ENCODE measurements at places on chromosomes 7 and 10.

GRCh38 chr7:38374507-38374906, 101.1 kb upstream of the TARP start:
- DNase-seq: peak; percentile 58

DNA sequence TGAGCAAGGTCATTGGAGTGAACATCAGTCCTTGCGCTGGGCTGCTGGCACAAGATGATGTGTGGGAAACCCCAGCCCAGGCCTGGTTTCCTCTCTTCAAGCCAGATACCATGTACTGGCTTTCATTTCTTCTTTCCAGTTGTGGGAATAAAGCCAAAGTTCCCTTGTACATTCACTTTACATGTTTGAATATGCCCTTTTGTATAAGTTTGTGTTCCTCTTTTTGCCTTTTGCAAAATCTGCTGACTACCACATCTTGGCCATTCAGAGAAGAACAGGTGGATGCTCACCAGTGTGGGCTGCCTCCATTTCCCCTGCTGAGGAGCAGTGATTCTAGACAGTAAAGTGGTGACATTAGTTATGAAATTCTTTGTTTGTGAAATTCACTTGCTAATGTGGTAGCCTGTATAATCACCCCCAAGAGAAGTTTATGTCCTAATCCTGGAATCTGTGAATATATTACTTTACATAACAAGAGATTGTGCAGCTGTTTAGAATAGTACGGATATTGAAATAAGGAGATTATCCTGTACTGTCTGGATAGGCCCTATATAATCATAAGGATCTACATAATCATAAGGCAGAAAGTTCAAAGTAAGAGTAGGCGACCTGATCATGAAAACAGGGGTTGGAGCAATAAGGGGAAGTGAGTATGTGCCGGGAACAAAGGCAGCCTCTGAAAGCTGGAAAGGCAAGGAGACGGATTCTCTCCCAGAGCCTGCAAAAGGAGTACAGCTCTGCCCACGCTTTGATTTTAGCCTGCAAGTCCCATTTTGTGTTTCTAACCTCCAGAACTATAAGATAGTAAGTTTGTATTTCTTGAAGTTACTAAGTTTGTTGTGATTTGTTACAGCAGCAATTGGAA, 18.8 kb upstream of the AOAH start:
- no peak for DNase-seq

GRCh38 chr7:114590298-114590697, 175.7 kb downstream of the FOXP2 start:
- peak; percentile 3 for DNase-seq

- no peak for DNase-seq
These were observed 9.9 kb downstream of the LRRC4 start for GRCh38 chr7:128021366-128021765.

DNA sequence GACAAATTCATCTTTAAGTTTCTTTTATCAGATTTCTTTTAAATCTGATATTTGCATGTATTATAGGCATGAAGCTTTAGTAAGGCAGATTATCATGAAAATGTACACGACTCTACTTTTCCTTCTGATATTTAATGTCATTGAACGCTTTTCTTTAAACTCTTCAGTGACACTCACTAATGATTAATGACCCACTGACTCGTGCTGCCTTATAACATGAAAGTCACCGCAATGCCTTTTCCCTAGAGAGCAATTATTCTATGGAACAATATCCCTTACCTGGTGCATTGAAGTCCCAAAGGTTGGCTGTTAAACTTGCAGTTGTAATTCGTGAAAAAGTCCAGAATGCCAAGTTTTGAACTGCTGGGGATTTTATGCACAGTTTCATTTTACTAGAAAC, 33.4 kb upstream of the HGF start:
- no peak for DNase-seq

- peak; percentile 94 for DNase-seq
These were observed 149.5 kb downstream of the ARID5B start for GRCh38 chr10:62050893-62051433.

- no peak for DNase-seq
These were observed 139.4 kb downstream of the KCNMA1 start for GRCh38 chr10:77498210-77498609.

DNA sequence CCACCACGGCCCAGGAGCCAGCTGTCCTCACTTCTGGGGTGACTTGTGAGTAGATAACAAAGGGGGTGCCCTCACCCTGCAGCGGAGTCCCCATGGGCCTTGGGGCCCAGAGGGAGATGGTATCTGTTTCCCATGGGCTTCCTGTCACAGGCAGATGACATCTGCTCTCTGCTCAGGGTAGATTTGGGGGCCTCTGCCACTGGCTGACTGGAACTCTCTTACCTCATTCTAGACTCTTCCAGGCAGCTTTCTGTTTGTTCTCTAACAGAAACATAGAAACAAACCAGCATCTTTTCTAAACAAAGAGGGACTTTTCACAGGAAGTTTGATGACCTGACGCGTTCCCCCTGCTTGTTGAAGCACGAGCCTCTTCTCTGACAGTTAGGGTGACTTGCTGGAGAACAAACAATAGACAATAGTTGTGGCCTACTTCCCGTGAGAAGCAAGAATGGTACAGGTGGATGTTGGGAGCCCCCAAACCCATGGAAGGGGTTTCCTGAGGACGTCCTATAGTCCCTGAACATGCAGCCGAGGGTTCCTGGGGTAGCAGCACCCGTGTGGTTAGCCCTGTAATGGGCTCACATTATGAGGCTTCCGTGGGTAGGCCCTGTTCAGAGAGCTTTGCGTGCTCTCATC, 61.6 kb downstream of the GRK5 start:
- no peak for DNase-seq

DNA sequence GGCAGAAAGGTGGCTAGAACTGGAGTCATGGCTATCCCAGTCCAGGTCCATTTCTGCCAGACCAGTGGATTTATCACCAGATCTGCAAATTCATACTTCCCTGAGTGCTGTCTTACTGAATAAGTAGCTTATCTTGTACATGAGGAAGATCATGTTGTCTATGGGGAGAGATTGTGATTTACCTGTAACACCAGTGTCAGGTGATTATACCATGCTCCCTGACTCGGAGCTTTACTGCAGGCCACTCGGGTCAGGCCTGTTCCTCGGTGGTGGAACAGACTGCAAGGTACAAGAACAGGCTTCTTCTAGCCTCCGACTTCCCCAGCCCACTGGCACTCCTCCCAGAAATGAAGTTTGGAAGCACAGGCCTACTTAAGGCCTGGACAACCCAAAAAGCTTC, 42.6 kb upstream of the DLG5 start:
- DNase-seq: peak; percentile 19

DNA sequence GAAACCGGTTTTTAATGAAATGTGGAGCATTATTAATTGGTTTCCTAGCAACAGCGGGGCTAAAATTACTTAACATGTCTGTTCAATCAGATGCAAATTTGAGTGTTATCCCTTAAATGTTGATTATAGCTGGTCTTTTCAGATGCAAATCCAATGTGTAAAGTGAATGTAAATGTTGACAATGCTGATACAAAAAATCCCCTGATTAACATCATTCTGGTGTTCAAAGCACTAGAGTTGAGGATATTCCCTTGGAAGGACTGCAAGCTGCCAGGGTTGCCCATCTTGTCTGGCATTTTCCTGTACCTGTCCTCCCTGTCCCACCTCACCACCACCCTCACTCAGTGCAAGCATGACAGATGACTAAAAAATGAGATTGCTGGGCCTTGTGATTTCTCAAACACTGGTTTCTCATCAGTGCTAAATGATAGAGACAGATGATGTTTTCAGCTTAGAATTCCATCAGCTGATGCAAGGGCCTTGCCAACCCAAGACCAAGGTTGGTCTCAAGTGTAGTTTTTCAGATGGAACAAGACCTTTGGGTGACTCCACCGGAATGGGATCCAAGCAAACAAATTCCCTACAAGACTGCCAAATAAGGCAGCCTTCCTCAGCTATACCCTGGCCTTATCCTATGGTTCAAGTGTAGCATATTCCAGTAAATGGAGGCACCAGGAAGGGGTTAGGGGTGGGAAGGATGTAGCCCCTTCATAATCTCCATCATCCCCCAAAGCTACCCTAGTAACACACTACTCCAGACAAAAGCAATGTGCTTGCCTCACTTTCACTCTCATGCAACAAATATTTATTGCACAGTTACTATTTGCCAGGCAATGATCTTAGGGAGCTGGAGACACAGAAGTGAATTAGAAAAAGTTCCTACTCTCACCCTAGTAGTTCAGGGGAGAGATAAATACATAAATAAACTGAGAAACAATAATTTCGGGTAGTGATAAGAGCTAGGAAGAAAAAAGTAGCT, 54.9 kb downstream of the JAZF1 start:
- DNase-seq: peak; percentile 42

DNA sequence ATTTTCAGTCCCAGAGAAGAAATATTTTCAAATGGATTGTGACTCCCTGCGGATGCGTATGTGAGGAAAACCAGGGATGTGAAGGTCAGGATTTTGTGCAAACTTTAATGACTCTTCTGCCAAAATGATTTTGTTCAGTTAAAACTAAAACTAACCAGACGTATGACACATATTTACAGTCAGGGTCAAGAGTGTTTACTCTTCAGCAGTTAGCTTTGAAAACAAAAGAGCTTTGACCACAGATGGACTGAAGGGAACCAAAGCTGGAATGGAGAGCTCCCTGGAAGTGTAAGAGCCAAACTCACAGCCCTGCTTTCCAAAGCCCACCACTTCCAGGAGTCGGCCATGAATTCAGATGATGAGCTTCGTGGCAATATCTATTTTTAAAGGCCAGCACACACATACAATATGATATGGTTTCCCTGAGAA, 15.5 kb downstream of the SVIL start:
- peak; percentile 46 for DNase-seq

DNA sequence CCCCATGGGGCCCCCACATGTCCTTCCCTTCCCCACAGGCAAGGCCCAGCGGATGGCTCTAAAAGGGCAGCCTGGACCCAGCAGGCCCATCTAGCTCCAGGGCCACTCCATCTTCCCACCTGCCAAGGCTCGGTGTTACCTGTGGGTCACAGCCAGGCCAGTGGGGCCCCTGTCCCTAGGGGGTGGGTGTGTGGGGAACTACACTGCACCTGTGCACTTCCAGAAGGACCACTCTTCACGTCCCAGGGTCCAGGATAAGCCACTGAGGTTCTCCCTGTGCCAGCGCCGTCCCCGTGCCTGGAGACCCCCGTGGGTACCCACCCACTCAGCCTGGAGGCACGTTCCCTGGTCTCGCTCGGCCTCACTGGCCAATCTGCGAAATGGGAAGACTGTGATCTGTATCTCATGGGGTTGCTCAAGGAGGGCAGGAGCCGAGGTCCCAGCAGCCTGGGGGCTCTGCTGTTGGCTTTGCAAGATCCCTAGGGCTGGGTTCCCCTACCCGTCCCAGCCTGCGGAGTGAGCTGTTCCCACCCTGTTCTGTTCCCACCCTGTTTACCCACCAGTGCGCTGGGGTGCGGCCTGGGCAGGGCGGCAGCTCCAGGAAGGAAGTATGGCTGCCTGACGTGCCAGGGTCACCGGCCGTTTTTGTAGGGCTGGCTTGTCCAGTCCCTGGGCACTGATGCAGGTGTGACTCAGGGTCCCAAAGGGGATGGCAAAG, 4.6 kb downstream of the PWWP2B start:
- no peak for DNase-seq

DNA sequence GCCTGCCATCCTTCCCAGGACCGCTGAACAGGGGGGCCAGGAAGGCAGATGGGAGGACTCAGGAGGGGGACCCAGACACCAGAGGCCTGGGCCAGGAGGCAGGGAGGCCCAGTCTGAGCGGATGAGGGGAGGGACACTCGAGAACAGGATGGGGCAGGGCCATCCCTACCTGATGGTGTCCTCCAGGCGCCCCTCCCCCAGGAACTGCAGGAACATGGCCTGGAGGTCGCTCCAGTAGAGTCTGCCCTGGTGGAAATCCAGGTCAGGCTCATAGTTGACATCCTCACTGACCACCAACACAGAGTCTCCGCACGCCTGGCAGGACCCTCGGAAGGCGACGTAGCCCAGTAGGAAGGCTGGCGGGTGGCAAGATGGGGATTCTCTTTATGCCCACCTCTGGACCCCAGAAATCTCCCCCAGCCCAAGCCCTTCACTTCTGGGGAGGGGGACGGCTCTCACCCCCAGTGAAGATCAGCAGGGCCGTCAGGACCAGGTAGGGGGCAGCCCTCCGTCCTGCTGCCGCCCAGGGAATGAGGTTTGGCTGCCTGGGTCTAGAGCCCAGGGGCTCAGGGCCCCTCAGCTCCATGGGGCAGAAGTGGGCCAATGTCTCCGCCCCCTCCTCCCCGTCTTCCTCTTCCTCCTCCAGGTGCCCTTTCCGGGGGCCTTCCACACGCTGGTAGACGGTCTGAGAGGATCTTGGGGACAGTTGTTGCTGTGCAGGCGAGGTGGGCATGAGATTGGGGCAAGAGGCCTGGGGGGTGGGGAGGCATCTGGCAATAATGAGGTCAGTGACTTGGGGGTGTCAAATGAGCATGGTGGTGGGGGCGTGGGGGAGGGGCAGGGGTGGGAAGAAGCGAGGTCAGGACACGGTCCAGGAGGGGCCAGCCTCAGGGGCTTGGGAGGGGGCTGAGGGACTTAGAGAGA, 573 bp downstream of the TFR2 start:
- no peak for DNase-seq

DNA sequence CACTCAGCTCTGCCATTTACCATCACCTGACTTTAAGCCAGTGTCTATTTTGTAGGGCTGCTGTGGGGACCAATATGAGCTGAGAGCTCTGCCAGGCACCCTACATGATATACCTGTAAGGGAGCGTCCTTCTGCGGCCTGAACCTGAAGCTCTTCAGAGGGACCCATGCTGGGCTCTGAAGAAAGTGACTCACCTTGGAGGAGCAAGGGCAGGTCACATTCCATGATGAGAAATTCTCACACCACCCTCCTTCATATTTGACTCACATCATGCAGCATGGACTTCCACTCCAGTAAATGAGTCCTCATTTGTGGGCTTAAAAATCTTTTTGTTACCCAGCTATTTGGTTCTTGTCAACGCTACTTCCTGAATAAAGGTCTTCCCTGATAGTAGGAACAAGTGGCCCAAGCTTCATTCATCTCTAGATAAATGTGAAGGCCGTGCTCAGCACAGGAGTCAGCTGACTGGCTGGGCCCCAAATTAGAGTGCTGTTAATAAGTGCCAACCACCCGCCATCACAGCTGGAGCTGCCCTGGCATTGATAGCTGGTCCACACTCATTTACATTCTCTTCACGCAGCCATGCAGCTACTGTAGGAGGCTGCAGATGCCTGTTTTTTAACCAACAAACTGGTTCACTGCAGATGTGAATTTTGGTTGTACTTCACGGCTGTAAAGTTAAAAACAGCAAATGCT, 78.4 kb downstream of the RNF216 start:
- DNase-seq: peak; percentile 53

- DNase-seq: no peak
These were observed 69.3 kb downstream of the HIPK2 start for GRCh38 chr7:139708541-139708940.

Data from cardiac muscle cell (in vitro differentiated cells and primary cell).